ENCODE measurements at places on chromosomes 2 and 18.

DNA sequence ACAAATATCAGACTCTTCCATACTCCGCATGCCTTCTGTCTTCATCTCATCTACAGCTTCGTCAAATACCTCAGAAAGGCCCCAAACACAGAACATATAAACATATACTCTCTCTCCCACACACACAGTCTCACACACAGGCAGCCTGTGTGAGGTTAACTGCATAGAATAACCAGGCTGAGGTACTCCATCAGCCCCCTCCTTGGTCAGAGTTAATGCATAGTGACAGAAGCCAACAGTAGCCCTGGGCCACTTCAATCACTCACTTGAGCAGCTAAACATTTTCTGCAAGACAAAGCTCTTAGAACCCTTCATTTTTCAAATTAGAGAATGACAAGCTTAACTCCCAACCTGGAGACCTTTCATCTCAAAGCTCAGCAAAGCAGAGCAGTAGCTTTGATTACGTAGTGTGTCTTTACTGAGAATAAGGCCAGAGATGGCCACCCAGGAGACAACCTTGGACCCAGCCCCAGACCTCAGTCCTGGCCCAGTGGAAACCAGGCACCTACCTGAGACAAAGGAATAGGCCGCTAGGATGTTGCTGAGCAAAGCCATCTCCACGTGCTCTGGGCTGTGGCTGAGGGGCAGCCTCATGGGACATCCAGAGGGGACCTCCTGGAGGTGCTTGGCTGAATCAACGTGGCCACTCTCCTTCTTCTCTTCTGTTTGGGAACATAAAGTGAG, 43.0 kb downstream of the EVA1A start:
- DNase-seq: no peak

GRCh38 chr2:142165790-142166189, 35.0 kb upstream of the LRP1B start:
- peak; percentile 53 for DNase-seq

DNA sequence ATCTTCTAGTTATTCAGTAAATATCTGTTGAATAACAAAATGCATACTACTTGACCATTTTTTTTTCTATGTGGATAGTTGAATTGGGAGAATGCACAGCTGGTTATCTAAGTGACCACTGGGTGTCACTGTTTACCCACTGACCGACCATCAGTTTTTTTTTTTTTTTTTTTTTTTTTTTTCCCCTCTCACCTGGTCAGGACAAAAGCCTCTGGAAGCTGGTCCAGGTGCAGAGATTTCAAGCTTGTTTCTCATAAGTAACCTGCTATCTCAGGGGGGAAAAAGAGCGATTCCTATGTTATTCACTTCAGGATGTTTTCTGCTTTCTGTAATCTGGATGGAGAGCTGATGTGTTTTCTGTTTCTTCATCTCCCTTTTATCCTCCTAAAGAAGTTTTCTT, 256.0 kb downstream of the DCDC2C start:
- no peak for DNase-seq

GRCh38 chr2:6429210-6429986, 436.3 kb downstream of the CMPK2 start:
- DNase-seq: no peak

DNA sequence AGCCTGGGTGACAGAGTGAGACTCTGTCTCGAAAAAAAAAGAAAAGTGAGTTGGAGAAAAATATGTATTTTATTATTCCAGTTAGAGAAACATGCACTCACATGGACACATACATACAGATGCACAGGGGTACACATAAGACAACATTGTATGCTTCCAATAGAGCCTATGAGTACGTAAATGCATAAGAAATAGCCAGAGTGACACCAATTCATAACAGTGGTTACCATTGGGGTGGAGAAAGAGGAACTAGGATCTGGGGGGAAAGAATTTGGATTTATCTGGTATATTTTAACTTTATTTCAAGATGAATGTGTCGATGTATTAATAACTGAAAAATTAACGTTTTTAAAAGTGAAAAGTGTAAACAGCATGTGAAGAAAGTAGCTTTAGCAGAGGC, 16.1 kb downstream of the IL36A start:
- no peak for DNase-seq

DNA sequence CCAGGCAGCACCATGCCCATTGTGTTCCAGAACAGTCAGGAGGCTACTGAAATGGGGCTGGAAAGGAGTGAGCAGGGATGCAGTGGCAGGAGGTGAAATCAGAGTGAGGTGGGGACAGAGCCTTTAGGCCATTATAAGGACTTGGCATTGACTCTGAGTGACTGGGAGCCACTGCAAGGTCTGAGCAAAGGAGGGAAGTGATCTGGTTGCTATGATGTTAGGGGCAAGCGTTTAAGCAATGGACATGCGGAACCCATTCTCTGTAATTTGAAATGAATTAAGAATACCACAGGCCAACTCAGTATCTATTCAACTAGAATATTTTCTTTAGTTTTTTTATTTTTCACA, 98.2 kb downstream of the DPP4 start:
- no peak for DNase-seq

DNA sequence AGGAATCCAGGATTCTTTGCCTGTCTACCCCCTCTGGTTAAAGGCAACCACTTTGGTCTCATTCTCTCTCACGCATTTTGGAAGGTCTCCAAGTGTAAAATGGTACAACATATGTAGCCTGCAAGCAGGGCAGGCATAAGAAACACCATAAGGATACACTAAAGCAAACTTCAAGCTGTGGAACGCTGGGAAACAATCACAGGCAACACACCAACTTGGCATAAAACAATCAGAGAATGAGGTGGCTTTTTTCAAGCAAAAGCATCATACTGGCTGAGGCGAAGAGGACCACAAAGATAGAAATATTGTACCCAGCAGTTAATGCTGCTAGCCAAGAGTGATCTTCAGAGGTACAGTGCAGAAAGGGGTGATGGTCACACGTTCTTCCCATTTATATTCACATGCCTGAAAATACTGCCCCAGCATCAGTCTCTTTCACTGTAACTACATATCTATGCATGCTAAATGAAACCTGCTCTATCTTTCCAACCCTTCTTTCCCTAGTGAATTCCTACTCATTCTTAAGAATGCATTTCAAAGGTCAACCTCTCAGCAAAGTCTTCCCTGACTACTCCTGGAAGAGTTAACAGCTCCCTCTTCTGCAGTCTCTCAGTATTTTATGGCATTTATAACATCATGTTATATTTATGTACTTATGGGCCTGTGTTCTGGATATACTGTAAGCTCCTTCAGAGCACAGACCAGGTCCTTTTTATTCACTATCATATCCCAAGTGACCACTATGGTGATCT, 71.9 kb upstream of the GALNT5 start:
- DNase-seq: no peak

GRCh38 chr2:208182835-208183234, 7.0 kb downstream of the C2orf80 start:
- no peak for DNase-seq

GRCh38 chr18:11940956-11941355, 32.8 kb upstream of the MPPE1 start:
- DNase-seq: no peak

DNA sequence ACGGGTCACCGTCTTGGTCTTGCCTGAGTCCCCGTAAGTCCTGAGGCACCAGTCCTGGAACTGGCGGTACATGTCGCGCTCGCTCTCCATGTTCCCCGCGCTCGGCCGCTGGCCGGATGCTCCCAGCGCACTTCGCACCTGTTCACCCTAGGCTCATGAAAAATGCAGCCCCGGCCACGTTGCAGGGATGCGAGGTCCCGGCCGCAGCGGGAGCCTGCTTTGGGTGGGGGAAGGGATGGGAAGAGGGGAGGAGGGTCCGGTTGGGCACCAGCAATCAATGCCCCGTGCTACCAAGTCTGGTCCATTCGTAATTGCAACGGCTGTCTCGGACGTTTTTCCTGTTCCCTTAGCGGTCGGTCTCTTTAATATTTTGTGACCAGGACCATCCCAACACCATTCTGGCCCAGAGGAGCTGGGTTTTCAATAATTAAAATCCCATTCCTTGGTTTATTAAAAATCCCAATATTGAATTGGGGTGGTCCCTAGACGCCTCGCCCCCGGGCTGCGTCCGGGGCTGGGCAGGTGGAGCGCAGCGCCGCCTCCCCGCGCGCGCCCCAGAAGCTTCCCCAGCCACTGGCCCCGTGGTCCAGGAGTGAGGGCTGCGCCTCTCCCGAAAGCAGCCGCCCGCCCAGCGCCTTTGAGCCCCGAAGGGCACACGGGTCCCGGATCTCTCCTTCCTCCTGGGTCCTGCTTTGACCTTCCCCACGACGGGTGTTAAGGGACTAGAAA, 1.4 kb downstream of the NOL4 start:
- no peak for DNase-seq

DNA sequence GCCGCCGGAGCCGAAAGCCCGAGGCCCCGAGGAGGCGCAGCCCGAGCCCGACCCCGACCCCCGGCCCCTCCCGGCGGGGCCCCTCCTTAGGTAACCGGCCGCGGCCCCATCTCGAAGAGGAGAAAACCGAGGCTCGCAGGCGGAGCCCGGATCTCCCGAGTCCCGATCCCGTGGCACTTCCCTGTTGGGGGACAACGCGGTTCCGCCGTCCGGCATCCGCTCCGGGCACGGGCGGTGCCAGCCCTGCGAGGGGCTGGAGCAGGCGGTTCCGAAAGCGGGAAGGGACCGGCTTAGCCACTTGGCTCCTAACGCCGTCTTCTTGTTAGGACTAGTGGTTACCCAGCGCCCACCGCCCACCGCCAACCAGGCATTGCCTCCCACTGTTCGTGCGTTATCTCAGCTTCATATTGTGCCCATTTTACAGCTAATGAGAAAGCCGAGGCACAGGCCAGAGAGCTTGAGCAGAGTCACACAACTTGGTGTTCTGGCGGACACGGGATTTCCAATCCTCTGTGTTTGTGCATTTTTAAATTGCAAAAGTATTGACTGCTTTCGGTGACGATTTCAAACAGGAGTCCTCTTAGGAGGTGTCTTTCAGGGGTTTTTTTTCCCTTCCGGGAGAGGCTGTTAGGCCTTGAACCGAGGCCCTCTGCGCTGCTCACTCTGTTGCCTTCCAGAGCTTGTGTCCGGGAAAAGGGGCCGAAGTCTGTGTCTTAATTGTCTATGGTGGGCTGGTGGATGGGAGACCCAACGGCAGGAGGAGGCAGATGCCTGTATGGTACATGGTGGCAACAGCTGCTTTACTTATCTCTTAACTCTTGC, 562 bp downstream of the CENPA start:
- no peak for DNase-seq

DNA sequence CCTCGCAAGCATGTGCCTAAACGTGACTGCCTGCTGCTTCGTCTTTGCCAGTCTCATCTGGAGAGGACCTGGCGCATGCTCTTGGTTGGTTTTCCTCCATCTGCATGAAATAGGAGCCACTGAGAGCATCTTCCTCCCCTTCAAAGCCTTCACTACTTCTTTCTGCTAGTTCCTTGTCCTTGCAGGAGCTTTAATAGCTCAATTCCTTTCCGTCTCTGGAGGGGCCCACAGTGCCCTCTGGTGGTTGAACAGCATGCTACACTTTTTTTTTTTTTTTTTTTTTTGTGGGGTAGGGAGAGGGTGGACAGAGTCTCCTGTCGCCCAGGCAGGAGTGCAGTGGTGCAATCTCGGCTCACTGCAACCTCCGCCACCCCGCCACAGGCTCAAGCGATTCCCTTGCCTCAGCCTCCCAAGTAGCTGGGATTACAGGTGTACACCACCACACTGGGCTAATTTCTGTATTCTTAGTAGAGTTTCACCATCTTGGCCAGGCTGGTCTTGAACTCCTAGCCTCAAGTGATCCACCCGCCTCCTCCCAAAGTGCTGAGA, 59.6 kb downstream of the SP110 start:
- DNase-seq: peak; percentile 13

GRCh38 chr2:189066037-189066436, 91.9 kb downstream of the COL3A1 start:
- no peak for DNase-seq

DNA sequence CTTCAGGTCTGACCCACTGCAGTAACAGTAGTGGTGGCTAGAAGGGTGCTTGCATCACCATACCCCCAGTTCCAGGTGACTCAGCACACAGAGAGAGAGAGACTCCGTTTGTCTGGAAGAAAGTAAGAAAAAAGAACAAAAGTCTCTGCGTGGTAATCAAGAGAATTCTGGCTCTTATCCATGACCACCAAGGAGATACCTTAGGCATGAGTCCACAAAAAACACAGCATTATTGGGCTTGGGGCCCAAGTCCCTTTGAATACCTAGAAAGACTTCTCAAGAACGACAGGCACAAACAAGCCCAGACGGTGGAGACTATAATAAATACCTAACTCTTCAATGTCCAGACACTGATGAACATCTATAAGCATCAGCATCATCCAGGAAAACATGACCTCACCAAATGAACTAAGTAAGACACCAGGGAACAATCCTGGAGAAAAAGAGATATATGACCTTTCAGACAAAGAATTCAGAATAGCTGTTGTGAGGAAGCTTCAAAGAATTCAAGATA, 21.7 kb upstream of the BAZ2B start:
- DNase-seq: peak; percentile 90

GRCh38 chr2:207688597-207688996, 22.8 kb upstream of the CCNYL1 start:
- DNase-seq: no peak

DNA sequence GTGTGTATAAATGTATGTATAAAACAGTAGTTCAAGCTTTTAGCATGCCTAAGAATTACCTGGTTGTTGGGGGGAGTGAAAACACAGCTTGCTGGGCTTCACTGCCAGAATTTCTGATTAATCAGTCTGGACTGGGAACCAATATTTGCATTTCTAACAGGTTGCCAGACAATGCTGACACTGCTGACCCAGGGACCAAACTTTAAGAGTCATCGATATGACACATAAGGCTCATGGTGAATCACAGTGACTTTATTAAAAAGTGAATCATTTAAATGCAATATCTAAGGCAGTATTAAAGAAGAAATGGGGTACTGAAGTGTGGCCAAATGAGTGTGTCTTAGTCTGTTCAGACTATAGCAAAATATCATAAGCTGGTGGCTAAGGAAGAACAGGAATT, 195.9 kb upstream of the DTNA start:
- DNase-seq: no peak

GRCh38 chr18:34495506-34495905, 214.6 kb upstream of the DTNA start:
- DNase-seq: no peak

- no peak for DNase-seq
Observed at GRCh38 chr2:82320296-82320695, 2015.7 kb upstream of the LRRTM1 start.

DNA sequence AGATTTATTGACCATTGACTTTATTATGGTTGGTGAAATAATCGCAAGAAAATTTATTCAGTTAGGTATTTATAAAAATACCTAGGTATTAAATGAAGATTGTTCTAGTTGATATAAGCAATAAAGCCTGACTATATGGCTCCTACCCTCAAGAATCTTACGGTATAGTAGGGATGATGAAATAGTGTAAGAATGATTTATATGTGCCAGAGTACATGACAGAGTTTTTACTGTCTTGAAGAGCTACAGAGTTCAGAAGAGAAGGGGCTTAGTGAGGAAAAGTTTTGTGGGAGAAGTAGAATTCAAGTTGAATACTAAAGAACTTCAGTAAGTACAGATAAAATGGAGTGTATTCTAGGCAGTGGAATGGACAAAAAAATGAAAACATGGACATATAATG, 9.7 kb downstream of the CREB1 start:
- no peak for DNase-seq

All from non-pigmented ciliary epithelial cell (primary cell).